ENCODE measurements at places on chromosomes 5 and 9.

GRCh38 chr9:73775757-73776156, 624.1 kb downstream of the ANXA1 start:
- DNase-seq: no peak

DNA sequence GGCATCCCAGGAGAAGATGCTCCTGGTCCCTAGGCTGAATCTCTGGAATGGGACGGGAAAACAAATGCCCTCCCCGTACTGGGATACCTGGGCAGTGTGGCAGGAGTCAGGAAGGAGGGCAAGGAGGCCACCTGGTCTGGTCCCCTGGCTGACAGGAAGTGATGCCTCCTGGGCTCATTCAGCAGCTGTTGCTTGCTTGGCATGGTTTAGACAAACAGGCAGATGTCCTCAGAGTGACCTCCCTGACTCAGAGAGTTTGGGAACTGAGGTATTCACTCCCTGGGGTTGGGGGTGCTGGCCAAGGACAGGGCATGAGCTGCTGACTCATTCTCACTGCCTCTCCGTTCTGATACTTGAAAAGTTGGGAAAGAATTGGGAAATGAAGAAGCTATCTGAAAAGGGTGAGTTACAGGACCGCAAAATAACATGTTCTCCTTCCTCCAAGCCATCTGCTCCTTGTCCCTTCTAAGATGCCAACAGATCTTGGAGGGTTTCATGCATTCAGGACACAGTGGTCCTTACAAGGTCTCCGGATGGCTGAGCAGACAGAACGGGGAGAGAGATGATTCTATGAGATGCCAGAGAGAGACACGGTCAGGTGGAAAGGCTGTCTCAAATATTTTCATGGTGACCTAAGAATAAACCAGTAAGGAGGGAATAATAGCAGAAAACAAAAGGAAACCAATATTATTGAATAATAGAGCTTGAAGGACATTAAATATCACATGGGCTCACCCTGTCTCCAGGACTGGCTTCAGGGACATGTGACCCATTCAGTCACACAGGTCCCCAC, 534.5 kb downstream of the BNC2 start:
- peak; percentile 98 for DNase-seq

GRCh38 chr5:141734501-141735229, 52.6 kb upstream of the ARAP3 start:
- peak; percentile 83 for DNase-seq

- peak; percentile 95 for DNase-seq
Measured at GRCh38 chr9:113187929-113188595, 33.0 kb downstream of the FKBP15 start.

DNA sequence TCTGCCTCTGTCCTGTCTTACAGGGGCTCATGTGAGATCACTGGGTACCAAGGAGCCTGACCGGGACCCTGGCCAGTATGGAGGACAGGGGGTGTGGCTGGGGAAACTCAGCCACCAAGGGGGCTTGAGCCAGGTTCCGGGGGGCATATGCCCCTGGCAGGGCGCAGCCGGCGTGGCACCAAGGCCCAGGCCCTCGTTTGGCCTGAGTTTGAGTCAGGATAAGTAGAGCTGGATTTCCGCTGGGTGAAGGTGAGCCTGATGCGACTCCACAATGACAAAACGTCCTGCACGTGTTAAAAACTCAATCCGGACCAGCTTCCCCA, 616 bp upstream of the TSPAN17 start:
- DNase-seq: no peak

DNA sequence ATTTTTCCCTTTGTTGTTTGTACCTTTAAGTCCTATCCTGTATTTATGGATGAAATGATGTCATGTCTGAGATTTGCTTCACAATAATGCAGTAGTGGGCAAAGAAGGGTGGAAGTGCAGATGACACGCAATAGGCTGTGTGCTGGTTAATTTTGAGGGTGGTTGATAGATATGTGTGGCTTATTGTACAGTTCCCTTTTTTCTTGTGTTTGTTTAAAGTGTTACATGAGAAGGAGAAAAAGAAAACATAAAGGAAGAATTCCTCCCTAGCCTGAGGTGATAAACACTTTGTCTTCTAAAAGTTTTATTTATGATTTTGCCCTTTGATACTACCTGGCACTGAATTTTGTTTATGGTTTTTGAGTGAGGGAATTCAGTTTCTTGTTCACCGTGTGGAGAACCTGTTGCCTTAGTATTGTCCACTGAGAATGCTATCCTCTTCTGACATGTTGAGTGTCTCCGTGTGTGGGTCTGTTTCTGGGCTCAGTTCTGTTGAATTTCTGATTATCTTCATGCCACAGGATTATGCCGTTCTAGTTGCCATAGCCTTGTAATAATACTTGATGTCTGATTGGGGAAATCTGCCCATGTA, 52.3 kb upstream of the FAM120AOS start:
- no peak for DNase-seq

DNA sequence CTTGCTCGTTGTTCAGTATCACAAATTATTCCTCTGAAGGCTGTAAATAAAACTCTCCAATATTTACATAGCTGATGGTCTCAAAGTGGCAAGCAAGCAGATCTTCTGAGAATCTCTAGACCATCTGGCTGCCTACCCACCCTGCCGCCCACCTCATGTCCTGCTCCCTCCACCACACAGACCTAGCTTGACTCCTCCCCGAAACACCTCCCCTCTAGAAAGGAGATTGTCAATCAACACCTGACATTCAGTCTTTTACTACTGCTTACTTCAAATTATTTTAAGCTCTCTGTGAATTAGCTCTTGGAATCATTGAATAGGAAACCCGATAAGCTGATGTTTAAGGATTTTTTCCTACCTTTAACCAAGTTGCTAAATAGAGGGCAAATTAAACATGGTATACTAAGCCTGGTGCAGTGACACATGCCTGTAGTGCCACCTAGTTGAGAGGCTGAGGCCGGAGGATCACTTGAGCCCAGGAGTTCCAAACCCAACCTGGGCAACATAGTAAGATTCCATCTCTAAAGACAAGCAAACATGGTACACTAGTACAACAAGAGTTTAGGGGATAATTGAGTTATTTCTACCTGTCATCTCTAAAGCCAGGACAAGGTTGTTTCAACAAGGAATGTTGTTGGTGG, 10.9 kb upstream of the SOWAHA start:
- no peak for DNase-seq

DNA sequence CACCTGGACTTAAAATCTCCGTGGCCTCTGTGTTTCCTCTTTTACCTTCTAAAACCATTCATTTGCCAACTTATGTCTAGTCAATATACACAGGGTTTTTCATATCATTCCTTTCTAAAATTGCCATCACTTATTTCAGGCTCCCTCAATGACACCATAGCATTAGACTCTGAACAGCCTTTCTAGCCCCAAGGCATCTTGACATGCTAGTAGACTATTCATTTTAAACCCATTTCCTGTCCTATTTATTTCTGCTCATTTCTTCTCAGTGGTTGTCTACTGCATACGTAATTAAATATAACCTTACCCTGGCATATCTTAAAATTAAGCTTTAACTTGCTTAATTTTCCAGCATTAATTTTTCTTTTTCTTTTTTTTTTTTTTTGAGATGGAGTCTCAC, 83.2 kb downstream of the PHAX start:
- no peak for DNase-seq

DNA sequence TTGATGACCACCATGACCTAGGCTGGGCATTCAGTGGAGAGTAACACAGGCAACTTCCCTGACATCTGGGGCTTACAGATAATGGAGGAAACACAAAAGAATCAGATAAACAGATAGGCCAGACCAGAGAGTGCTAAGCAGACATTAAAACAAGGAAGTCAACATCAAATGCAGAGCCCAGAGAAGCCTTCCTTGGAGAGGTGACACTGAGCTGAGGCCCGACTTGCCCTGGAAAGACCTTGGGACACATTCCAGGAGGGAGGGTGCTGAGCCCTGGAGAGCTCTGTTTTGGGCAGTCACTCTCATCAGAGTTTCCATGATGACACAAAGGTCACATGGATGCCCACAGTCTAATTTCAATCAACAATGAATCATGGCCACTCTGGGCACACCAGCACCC, 31.9 kb upstream of the C5orf58 start:
- DNase-seq: no peak

- no peak for DNase-seq
Measured at GRCh38 chr5:1440098-1440493, 5.1 kb downstream of the SLC6A3 start.

GRCh38 chr5:32190095-32190494, 16.0 kb upstream of the GOLPH3 start:
- DNase-seq: peak; percentile 95

DNA sequence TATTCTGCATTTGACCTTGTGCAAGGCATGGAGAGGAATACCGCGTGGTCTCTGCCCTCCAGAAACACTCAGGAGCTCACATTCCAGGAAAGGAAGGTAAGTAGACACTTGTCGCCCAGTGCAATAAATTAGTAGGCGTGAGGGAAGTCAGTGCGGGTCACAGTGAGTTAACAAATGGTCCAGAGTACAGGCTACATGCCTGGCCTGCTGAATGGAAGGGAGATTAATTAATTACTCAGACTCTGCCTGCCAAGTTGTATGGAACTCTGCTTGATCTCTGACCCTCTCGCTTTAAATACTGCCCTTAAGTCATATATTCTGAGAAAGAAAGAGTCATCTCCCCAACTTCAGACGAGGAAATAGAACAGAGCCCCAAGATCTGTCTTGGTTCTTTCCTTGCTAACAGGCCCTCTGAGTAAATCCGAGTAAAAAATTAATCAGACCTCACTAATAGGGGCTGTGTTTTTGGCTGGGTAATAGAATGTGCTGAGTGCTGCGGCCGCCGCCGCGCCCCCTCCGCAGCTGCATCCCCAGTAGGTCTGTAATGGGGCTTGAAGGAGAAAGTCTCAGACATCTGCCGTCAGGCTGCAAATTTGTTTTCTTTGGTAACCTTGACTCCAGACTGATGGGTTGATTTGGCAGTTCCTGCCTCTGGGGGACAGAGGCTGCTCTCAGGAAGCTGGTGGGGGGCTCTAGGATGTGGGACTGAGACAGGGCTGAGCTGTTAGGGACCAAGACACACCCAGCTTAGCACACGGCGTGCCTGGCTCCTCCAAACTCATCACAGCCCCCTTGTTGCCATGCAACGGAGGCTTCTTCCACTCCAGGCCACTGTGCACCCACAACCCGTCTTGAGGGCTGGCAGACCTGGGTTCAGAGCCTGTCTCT, 144.4 kb downstream of the NSG2 start:
- no peak for DNase-seq

GRCh38 chr9:21060919-21061561, 16.7 kb downstream of the IFNB1 start:
- DNase-seq: no peak

DNA sequence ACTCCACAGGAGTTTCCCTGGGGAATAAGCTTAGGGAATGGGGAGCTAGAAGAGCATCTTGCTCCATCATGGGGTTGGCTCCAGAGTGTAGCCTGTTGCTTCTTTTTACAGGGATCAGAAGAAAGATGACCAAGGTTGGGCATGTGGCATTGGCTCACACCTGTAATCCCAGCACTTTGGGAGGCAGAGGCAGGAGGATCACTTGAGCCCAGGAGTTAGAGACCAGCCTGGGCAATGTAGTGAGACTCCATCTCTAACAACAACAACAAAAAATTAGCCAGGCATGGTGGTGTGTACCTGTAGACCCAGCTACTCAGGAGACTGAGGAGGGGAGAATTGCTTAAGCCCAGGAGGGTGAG, 18.4 kb downstream of the NUDT2 start:
- DNase-seq: no peak

DNA sequence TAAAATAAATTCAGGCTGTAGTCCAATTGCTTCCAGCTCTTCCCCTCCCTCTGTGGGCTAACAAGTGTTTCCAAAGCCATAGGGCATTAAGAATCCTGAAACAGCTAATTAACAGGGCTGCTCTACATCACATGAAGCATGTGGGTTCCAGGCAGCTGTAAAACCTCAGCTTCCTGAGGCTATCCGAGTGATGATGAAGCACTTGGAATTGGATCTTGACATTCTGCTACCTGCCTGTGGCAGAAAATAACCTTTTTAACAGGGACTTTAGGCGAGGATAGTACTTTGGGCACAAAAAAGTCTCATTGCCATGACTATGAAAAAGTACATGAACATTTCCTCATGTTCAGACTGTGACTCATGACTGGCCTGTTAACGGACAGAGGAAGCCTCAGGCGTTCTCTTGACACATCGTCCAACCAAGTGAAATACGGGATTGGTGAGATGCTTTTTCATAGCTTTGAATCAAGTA, 107.2 kb downstream of the PDE4D start:
- peak; percentile 85 for DNase-seq

DNA sequence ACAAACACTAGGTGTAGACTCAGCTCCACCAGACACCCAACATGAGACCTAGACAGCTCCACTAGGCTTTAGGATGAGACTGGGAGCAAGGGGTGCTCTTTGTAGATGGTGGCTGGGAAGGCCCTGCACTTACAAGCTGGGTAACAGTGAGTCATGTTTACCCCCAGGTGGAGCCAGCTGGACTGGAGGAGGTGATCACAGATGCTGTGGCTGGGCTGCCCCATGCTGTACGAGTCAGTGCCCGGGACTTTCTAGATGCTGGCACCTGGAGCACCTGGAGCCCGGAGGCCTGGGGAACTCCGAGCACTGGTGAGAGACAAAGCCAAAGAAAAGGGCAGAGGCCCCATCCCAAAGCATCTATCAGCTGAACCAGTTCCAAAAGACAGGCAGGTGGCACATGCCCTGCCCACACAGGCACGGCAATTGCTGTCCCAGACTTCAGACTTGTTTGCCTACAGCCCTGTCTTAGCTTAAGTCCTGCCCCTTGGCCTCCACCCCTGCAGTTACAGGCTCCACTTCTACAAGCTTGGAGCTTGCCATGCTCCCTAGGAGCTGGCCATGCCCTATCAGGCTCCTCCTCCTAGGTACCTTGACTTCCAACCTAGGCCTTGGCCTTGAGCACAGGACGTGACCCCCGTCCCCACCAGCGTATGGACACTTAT, 2.7 kb downstream of the CCL27 start:
- DNase-seq: no peak

DNA sequence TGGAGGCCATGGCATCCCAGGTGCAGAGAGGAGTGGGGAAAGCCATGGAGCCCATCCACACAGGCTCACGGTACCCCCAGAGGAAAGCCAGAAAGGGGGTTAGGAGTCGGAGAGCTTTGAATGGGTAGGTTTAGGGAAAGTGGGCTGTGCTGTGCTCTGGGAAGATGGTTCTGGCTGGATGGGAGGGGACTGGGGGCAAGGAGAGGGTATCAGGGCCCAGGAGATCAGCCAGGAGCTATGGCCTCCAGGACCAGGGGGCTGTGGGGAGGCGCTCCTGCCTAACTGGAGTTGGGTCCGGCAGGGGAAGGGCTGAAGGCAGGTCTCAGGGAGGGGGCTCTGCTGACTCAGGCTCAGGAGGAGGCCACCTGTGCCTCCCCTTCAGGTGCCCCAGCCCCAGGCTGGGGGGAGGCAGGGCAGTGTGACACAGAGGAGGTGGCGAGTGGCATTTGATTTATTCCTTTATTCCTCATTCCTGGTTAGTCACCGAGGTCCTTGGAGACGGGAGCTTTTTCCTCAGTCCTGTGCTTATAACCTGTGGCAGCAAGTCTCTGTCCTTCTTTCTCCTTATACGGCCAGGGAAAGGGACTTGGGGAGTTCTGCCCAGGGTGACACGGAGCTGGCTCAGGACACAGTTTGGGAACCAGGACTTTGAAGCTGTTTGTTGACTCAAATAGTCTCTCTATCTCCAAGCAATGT, 60.8 kb downstream of the TSTD2 start:
- DNase-seq: no peak

GRCh38 chr5:74648835-74649293, 8.3 kb upstream of the ENC1 start:
- DNase-seq: peak; percentile 82

GRCh38 chr9:119005162-119005561, 364.1 kb downstream of the BRINP1 start:
- no peak for DNase-seq
